ENCODE measurements at places on chromosomes 5 and 9.

- no peak for DNase-seq
Observed at GRCh38 chr5:156540491-156540890, 213.5 kb downstream of the SGCD start.

GRCh38 chr5:178371362-178372111 lies 138.9 kb upstream of the PHYKPL start:
- no peak for DNase-seq

- DNase-seq: no peak
Observed at GRCh38 chr5:145661737-145662485, 173.2 kb downstream of the PRELID2 start.

DNA sequence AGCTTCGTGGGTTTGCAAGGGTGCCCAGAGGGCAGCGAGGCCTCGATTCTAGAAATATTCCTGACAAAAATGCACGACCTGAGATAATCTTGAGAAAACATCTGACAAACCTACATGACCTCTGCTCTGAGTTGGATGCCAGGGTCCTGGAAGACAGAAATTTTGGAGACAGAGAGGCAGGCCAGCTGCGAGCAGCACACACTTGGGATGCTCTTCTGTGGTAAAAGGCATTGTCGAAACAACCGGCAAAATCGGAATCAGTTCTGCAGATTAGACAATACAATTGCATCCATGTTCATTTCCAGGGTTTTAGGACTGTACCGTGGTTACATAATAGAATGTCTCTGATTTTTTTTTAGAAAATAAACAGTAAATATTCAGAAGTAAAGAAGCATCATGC lies 74.2 kb downstream of the GADD45G start:
- no peak for DNase-seq

DNA sequence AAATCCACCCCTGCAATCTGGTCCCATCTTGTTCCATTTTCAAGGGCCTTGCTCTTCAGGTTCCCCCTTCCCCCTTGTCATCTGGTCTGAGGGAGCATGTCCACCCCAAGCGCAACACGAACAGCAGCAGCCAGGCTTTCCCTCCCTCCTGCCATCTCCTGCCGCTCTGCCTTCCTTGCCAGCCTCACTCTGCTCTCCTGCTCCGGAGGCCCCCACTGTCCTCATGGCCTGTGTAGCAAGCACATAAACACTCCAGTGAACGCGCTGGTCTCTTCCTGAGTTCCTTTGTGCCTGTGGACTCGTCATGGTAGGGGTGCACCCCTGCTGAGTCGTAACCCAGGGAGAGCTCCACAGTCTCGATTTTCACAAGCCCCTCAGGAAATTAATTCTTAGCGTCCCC lies 29.9 kb downstream of the TENT4A start:
- no peak for DNase-seq

DNA sequence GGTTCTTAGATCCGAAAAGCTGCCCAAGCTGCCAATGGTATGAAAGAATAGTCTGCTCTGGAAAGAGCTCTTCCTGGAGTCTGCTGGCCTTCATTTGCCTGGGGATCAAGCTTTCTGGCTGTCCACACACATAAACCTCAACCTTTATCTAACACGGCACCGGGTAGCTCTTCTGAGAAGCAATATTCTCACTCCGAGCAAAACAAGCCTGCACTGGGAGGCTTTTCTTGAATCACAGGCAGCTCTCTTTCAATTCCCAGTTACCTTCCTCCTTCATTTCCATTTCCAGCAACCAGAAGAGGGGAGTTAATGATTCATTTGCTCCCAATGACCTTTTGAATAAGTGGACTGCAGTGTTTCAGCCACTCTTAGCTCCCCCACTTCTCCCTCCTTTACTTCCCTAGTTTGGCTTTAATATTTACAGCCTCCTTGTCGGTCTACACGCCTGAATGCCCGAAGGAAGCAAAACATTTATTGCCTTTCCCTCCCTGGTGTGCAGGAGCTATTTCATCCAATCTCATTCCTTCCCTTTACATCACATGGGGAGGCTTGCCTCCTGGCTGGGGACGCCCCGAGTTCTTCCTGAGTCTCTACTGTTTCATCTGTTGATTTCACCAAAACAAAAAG lies 187.1 kb downstream of the ARHGEF28 start:
- DNase-seq: no peak

- DNase-seq: no peak
Observed at GRCh38 chr5:74542482-74542881, 98.0 kb downstream of the ENC1 start.

Measured in vagina (tissue), 2 donors.